Cardiac muscle cell (in vitro differentiated cells and primary cell): ENCODE measurements at places on chromosomes 11 and 22. TPM values are rescaled to one million over a fixed set of nuclear protein-coding genes. Genes with fewer than 3 reads are reported as not detected.

GRCh38 chr11:112656772-112657428 is 304.3 kb upstream of the NCAM1 start:
- no peak for DNase-seq
- no peak overlapping the region for H3K27ac ChIP-seq
- H3K4me1 ChIP-seq, result peaks cover 18% of the 10 kb centered on the region
- no peaks in the 10 kb centered on the region for H3K36me3 ChIP-seq
- no peak overlapping the region for H3K4me3 ChIP-seq
- no peaks in the 10 kb centered on the region for H3K27me3 ChIP-seq

DNA sequence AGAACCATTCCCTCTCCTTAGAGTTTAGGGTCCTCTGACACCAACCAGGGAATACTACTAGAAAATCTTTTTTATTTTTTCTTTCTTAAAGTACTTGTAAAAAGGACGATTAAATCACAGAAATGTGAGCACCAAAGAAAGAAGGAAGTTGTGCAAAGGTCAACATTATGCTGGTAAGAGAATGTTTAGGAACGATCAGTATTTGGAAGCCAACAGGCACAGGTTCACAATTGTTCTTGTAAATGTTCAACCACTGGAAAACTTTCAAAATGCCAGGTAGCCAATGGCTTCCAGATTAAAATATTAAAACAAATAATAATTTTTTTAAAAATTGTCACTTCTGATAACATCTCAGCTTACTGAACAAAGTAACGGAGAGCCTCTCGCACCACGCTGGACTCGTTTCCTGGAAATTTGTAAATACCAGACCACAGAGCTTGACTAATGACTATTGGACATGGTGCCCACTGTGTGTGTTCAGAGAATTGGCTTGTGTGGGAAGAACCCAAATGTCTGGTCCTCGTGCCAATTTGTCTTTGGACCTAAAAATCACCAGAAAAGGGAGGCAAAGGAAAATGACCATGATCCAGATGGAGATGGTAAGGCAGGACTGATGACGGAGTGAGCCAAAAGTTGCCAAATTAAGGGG is 20.8 kb downstream of the COMMD9 start:
- no peak for DNase-seq
- H3K4me3 ChIP-seq, result no peak overlapping the region
- no peak overlapping the region for H3K27ac ChIP-seq
- H3K27me3 ChIP-seq, result peaks cover 11% of the 10 kb centered on the region

GRCh38 chr11:121489823-121490222 is 37.1 kb upstream of the SORL1-AS1 start:
- DNase-seq, result no peak
- H3K4me3 ChIP-seq, result no peak overlapping the region
- no peaks in the 10 kb centered on the region for H3K27me3 ChIP-seq
- H3K4me1 ChIP-seq, result peaks cover 3% of the 10 kb centered on the region

DNA sequence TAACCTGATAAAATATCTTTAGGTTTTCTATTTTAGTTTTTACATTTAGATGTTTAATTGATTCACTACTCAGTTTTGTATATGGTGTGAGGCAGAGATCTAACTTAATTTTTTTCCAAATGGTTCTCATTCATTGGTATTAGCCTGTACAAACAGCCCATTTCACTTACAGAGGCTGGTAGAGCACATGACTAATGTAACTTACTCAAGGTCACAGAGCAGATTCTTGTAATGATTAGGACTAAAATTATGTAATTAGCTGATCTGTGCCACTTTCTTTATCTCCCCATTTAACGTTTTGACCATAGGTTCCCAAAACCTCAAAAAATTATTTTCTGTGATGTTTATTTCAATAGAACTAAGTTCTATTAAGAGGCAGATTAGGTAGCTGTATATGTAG is 16.5 kb upstream of the TNRC6B start:
- no peaks in the 10 kb centered on the region for H3K27me3 ChIP-seq
- H3K27ac ChIP-seq, result no peak overlapping the region
- peaks cover 8% of the 10 kb centered on the region for H3K4me1 ChIP-seq
- DNase-seq, result no peak

GRCh38 chr11:118212781-118213191 is 12.0 kb downstream of the JAML start:
- H3K27ac ChIP-seq, result no peak overlapping the region
- no peaks in the 10 kb centered on the region for H3K36me3 ChIP-seq
- DNase-seq, result no peak
- H3K27me3 ChIP-seq, result peaks cover 9% of the 10 kb centered on the region

GRCh38 chr11:23201936-23202522 is 341.8 kb upstream of the CCDC179 start:
- DNase-seq, result no peak
- H3K4me3 ChIP-seq, result no peak overlapping the region
- no peaks in the 10 kb centered on the region for H3K4me1 ChIP-seq

DNA sequence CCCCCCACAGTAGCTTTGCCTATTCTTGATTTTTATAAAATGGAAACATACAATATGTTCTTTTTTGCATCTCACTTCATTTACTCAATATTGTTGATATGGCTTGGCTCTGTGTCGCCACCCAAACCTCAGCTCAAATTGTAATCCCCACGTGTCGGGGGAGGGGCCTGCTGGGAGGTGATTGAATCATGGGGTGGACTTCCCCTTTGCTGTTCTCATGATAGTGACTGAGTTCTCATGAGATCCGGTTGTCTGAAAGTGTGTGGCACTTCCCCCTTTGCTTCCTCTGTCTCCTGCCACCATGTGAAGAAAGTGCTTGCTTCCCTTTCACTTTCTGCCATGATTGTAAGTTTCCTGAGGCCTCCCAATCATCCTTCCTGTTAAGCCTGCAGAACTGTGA is 431.3 kb downstream of the MN1 start:
- no peaks in the 10 kb centered on the region for H3K4me1 ChIP-seq
- H3K36me3 ChIP-seq, result no peaks in the 10 kb centered on the region
- no peak overlapping the region for H3K4me3 ChIP-seq
- H3K27ac ChIP-seq, result no peak overlapping the region

DNA sequence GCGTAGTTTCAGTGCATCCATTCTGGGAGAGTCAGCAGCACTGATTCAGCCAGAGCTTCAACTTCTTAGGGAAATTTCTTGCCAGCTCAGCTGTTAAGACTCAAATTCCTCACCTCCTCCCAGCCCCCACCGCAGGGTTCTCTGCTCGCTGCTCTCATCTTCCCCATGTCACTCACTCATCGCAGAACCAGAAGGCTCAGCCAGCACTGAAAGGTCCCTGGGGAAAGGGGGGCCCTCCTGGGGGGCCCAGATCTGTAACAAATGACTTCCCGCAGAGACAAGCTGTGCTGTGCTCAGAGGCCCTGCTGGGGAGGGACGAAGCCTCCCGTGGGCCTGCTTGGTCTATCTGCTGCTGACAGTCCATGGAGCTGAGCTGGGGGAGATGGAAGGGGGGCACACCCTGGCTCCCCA is 220.6 kb downstream of the NTM start:
- H3K4me3 ChIP-seq, result no peak overlapping the region
- H3K4me1 ChIP-seq, result peaks cover 6% of the 10 kb centered on the region
- no peaks in the 10 kb centered on the region for H3K27me3 ChIP-seq
- no peak for DNase-seq
- H3K36me3 ChIP-seq, result no peaks in the 10 kb centered on the region

GRCh38 chr11:127919206-127920000 is 668.0 kb downstream of the ETS1 start:
- no peak overlapping the region for H3K27ac ChIP-seq
- H3K36me3 ChIP-seq, result no peaks in the 10 kb centered on the region
- no peaks in the 10 kb centered on the region for H3K27me3 ChIP-seq
- no peaks in the 10 kb centered on the region for H3K4me1 ChIP-seq

DNA sequence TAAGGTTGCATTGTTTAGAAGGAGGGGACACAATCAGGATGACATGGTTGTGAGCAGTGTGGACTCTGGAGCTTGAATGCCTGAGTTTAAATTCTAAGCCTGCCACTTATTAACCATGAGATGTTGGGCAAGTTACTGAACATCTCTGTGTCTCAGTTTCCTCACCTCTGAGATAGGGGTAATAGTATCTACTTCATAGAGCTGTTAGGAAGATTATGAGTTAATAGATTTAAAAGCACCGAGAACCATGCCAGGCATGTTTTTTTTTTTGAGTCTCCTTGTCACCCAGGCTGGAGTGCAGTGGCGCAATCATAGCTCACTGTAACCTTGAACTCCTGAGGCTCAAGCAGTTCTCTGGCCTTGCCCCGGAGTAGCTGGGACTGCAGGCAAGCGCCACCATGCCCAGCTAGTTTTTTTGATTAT is 33.3 kb downstream of the ST14 start:
- H3K4me1 ChIP-seq, result no peaks in the 10 kb centered on the region
- H3K27ac ChIP-seq, result no peak overlapping the region
- H3K36me3 ChIP-seq, result no peaks in the 10 kb centered on the region

- DNase-seq, result no peak
- H3K27ac ChIP-seq, result no peak overlapping the region
- peaks cover 5% of the 10 kb centered on the region for H3K4me1 ChIP-seq
- H3K4me3 ChIP-seq, result no peak overlapping the region
- H3K36me3 ChIP-seq, result no peaks in the 10 kb centered on the region
- no peaks in the 10 kb centered on the region for H3K27me3 ChIP-seq
Measured at GRCh38 chr11:6365659-6366058, 24.6 kb upstream of the SMPD1 start.

DNA sequence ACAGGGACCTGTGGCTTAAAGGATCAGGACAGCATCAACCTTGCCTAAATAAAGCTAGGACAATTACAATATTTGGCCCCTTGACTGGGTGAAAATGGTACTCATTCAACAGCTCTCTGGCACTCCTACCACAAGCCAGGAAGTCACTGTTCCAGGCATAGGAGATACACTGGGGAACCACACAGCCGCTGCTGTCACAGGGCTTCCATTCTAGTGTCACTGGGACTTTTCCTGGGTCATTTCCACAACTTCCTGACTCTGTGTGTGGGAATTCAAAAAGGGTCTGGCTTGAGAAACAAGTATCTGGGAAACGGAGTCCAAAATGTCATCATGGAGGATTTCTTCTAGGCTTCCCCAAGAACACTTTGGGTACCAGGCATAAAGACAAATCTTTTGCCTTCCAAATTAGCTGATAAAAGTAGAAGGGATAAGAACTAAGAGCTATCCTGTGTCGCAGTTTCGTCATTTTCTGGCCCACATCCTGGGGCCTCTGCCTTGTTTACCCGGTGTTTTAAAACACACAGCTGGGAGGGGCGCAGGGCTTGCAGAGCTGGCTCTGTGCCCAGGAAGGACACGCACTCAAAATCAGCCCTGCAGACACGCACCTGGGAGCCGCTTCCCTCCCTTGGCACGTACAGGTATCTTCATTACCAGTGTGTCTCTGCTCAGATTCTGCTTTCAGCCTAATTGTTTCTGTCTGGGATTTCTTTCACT is 38.0 kb downstream of the TMEM45B start:
- no peaks in the 10 kb centered on the region for H3K36me3 ChIP-seq
- H3K4me3 ChIP-seq, result no peak overlapping the region
- peaks cover 25% of the 10 kb centered on the region for H3K4me1 ChIP-seq
- DNase-seq, result no peak

GRCh38 chr11:12724301-12725054 is 50.3 kb downstream of the TEAD1 start:
- H3K4me3 ChIP-seq, result no peak overlapping the region
- H3K27ac ChIP-seq, result peak overlapping the region; percentile 12
- H3K36me3 ChIP-seq, result no peaks in the 10 kb centered on the region
- DNase-seq, result peak; percentile 96
- H3K4me1 ChIP-seq, result peaks cover 32% of the 10 kb centered on the region
- no peaks in the 10 kb centered on the region for H3K27me3 ChIP-seq

DNA sequence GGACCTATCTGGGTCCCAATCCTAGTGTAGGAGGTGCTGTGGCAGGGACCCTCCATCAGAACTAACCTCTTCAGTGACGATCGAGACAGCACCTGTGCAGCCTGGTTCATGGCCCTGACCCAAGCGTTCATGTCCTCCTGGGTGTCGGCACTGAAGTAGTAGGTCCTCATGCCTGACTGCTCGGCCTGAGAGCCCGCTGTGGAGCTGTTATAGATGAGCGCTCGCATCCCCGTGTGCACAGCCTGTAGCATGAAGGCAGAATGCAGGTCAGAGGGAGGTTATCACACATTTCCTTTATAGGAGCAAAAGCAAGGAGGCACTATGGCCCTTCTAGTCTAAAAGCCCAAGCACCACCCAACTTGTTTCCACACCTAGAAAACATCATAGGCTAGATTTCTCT is 103.0 kb downstream of the C11orf58 start:
- no peaks in the 10 kb centered on the region for H3K27me3 ChIP-seq
- H3K4me1 ChIP-seq, result peaks cover 12% of the 10 kb centered on the region
- peaks cover 35% of the 10 kb centered on the region for H3K36me3 ChIP-seq
- H3K4me3 ChIP-seq, result no peak overlapping the region

- peaks cover 7% of the 10 kb centered on the region for H3K4me1 ChIP-seq
- H3K4me3 ChIP-seq, result no peak overlapping the region
- H3K27me3 ChIP-seq, result peaks cover 82% of the 10 kb centered on the region
- H3K36me3 ChIP-seq, result no peaks in the 10 kb centered on the region
- H3K27ac ChIP-seq, result no peak overlapping the region
Measured at GRCh38 chr11:114063149-114063828, 3.8 kb downstream of the ZBTB16 start.

DNA sequence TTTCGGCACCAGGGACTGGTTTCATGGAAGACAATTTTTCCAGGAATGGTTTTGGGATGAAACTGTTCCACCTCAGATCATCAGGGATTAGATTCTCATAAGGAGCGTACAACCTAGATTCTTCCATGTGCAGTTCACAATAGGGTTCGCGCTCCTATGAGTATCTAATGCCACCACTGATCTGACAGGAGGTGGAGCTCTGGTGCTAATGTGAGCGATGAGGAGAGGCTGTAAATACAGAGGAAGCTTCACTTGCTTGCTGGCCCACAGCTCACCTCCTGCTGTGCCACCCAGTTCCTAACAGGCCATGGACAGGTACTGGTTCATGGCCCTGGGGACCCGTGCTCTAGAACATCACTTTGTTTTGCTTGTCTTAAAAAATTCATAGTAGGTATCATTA is 41.8 kb upstream of the AMPD3 start:
- DNase-seq, result peak; percentile 26
- H3K4me3 ChIP-seq, result no peak overlapping the region
- H3K27me3 ChIP-seq, result peaks cover 34% of the 10 kb centered on the region
- H3K36me3 ChIP-seq, result no peaks in the 10 kb centered on the region
- H3K4me1 ChIP-seq, result no peaks in the 10 kb centered on the region

LBHD1 gene
- total RNA-seq, result 11.1 and 11.6 TPM in 2 replicates

C22orf15 gene
- total RNA-seq, result 0.07 TPM in 1 of 2 replicates, not detected in the other

JAM3 gene
- 36.6 and 38.2 TPM in 2 replicates for total RNA-seq

SLC43A3 gene
- 1.7 and 1.9 TPM in 2 replicates for total RNA-seq

CLCF1 gene
- total RNA-seq, result 1.1 and 2.4 TPM in 2 replicates

SLC22A8 gene
- total RNA-seq, result not detected in 2 replicates

DRD4 gene
- 0.60 and 1.2 TPM in 2 replicates for total RNA-seq

OR8G1 gene
- not detected in 2 replicates for total RNA-seq

PNPLA3 gene
- total RNA-seq, result 2.1 and 2.3 TPM in 2 replicates

HINFP gene
- total RNA-seq, result 21.6 and 28.2 TPM in 2 replicates

CARD16 gene
- not detected in 2 replicates for total RNA-seq

MYRF gene
- total RNA-seq, result 48.0 and 56.9 TPM in 2 replicates
